Ovary (tissue), 10 donors: ENCODE measurements at places on chromosomes 16 and 17. TPM values are rescaled to one million over a fixed set of nuclear protein-coding genes. Genes with fewer than 3 reads are reported as not detected.

The CIBAR2 gene
- total RNA-seq: 1.7 TPM

The TSNAXIP1 gene
- 3.6 TPM for total RNA-seq

- no peaks in the 10 kb centered on the region for H3K4me1 ChIP-seq
- no peaks in the 10 kb centered on the region for H3K27me3 ChIP-seq
- H3K27ac ChIP-seq: no peak overlapping the region
- H3K4me3 ChIP-seq: no peak overlapping the region
- no peak for DNase-seq
- H3K36me3 ChIP-seq: no peaks in the 10 kb centered on the region
These were observed 96.8 kb upstream of the PSMD7 start for GRCh38 chr16:74199842-74200124.

The CX3CL1 gene
- total RNA-seq: 6.6 TPM

GRCh38 chr17:15952048-15952532, 7.2 kb downstream of the ADORA2B start:
- no peaks in the 10 kb centered on the region for H3K4me1 ChIP-seq
- no peaks in the 10 kb centered on the region for H3K36me3 ChIP-seq
- no peak for DNase-seq
- H3K4me3 ChIP-seq: no peak overlapping the region
- H3K27me3 ChIP-seq: no peaks in the 10 kb centered on the region
- H3K27ac ChIP-seq: no peak overlapping the region

The TBC1D3E gene
- total RNA-seq: not detected

DNA sequence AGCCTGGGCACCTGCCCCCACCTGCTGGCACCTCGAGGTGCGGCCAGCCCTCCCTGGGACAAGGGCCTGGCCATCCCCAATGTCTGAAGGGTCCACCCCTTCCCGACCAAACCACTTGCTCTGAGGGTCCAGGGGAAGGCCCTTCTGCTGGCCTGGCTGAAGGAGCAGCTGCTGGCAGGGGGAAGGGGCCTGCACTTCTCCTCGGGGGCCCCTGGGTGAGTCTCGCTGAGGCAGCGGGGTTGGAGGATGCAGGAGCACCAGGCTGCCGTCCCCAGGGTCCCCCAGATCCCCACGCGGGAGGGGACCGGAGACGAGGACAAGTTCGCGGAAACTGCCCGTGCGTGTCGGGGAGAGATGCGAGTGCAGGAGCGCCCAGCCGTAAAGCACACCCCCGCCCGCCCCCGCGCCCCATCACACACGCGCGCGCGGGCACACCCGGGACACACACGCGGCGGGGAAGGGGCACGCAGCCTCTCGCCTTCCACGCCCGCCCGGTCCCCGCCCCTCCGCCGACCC, 725 bp upstream of the CACNA1H start:
- no peaks in the 10 kb centered on the region for H3K36me3 ChIP-seq
- H3K4me1 ChIP-seq: peaks cover 31% of the 10 kb centered on the region
- peak overlapping the region; percentile 53 for H3K4me3 ChIP-seq
- H3K27me3 ChIP-seq: no peaks in the 10 kb centered on the region
- DNase-seq: peak; percentile 83

- H3K4me3 ChIP-seq: no peak overlapping the region
- no peaks in the 10 kb centered on the region for H3K36me3 ChIP-seq
- no peak overlapping the region for H3K27ac ChIP-seq
- no peaks in the 10 kb centered on the region for H3K27me3 ChIP-seq
These were observed 70.4 kb downstream of the TMEM100 start for GRCh38 chr17:55652114-55652823.

DNA sequence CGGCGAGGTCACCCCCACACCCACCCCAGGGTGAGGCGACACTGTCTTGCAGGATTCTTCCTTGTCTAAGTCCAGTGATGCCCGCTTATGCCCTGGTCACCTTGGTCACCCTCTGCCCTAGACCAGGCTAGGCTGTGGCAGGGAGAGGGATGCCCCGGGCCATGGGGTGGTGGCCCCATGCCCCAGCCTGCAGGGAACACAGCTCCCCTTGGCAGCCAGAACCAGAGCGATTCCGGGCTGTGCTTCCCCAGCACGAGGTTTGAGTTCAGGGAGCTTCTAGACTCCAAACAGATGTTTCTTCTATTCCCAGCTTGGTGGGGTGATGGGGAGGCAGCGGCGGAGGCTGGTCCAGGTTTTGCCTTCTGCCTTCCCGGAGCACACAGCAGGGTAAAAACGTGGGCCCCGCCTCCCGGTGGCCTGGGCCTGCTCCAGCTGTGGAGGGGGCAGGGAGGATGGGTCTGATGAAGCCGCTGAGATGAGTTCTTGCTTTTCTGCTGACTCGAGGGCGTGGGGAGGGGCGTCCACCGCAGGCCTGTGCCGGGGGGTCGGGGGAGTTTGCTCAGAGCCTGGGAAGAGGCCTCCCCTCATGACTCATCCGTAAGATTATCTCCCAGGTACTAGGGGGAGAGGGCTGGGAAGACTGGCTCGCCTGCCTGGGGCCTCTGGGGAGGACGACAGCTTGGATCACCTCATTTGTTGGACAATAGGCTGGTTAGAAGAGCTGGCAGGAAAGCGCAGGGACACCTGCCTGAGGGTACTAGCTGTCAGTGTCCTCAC, 15.4 kb downstream of the SMTNL2 start:
- peaks cover 19% of the 10 kb centered on the region for H3K4me1 ChIP-seq
- H3K4me3 ChIP-seq: no peak overlapping the region
- H3K36me3 ChIP-seq: no peaks in the 10 kb centered on the region
- H3K27me3 ChIP-seq: no peaks in the 10 kb centered on the region
- H3K27ac ChIP-seq: peak overlapping the region; percentile 91
- DNase-seq: peak; percentile 90

The VAT1 gene
- 369 TPM for total RNA-seq

DNA sequence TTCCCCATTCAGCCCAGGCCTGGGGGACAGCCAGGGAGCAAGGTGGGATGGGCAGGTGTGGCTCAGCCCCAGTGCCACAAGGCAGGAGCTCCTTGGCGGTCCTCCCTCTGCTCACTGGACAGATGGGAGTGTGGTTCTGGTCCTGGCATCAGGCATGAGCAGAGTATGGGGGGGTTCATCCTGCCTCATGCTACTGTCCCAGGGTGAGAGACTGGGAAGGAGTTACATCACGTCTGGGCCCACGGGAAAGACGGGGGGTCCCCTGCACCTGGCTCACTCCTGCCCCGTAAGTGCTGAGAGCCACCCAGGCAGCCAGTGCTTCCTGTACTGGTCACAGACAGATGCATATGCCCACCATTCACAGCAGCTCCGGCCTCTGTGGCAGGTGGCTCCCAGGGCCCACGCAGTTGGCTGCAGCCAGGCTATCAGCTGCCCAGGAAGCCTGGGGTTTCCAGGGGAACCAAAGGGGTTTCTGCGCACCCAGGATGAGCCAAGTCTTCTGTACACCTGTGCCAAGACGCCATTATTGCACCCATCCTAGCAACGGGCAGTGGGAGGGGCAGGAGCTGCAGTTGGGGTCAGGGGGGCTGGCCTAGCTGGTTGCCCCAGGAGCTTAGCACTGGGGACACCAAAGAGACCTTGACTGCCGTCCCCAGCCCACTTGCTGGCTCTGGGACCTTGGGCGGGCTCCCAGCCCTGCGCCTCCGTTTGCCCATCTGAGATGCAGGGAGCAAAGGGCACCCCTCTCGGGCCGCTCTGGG, 1.9 kb downstream of the BAIAP3 start:
- no peak overlapping the region for H3K27ac ChIP-seq
- DNase-seq: no peak
- H3K36me3 ChIP-seq: no peaks in the 10 kb centered on the region

The GPRC5C gene
- 63.9 TPM for total RNA-seq

DNA sequence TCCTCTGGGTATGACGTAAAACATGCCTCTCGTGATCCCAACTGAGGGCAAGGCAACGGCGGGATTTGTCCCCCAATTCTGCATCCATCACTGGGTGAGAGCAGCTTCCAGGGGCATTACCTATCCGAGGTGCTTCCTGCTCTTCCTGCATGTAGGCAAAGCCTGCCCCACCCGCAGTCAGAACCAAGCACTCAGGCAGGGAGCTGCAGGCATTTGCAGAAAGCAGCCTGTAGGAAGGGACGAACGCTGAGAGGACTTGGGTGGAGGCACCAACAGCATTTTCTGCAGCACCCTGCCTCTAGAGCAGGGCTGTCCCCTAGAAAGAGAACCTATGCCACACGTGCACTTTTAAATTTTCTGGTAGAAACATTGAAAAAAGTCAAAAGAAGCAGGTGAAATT, 5.5 kb downstream of the BCO1 start:
- H3K27me3 ChIP-seq: no peaks in the 10 kb centered on the region
- no peak overlapping the region for H3K27ac ChIP-seq
- no peak overlapping the region for H3K4me3 ChIP-seq
- no peaks in the 10 kb centered on the region for H3K4me1 ChIP-seq
